Vagina (tissue), 2 donors: ENCODE measurements at places on chromosomes 12 and 14.

- no peak for DNase-seq
Observed at GRCh38 chr14:67768219-67768618, 48.2 kb downstream of the ZFYVE26 start.

DNA sequence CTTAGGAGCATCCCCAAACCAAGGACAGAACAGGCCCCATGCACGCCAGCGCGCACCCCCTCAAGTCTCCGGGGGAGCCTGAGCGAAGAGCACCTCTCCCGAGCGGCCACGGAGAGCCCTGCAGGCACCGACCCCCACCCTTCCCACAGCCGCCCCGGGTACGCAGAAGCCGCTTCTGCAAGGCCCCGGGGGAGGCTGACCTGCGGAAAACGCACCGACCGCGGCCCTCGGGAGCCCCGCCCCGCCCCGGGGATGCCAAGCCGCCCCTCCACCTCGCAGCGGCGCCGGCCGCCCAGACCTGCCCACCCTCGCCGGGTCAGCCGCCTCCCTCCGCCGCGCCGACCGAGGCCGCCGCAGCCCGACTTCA, 385 bp downstream of the CAPRIN2 start:
- DNase-seq = no peak

DNA sequence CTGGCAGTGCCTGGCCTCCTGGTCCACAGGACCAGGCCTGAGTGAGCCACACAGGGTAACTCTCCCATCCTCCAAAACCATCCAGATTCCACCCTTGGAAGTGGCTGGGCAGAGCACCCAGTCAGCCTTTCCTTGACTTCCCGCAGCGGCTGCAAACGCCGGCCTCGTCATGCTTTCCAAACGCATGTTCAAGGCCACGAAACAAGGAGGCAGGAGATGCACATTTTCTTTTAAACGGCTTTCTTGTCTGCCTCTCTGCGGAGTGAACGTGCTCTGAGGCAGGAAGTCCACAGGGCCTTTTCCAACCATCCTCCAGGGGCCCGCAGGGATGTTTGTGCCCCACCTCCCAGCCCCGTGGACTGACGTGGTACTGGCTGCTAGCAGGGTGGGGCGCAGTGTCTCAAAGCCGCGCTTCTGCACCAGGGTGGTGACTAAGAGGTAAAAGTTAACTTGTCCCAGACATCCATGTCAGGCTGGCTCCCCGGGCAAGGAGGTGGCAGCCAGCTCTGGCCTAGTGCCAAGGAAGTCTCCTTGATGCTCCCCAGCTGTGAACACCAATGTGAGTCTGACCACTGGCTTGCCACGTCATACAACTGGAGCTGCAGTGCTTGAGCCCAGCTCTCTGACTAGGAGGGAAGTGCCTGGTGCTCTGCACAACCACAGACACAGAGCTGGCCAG, 45.0 kb downstream of the KCNA5 start:
- no peak for DNase-seq

- DNase-seq = no peak
Observed at GRCh38 chr12:32217354-32218310, 111.0 kb downstream of the BICD1 start.

DNA sequence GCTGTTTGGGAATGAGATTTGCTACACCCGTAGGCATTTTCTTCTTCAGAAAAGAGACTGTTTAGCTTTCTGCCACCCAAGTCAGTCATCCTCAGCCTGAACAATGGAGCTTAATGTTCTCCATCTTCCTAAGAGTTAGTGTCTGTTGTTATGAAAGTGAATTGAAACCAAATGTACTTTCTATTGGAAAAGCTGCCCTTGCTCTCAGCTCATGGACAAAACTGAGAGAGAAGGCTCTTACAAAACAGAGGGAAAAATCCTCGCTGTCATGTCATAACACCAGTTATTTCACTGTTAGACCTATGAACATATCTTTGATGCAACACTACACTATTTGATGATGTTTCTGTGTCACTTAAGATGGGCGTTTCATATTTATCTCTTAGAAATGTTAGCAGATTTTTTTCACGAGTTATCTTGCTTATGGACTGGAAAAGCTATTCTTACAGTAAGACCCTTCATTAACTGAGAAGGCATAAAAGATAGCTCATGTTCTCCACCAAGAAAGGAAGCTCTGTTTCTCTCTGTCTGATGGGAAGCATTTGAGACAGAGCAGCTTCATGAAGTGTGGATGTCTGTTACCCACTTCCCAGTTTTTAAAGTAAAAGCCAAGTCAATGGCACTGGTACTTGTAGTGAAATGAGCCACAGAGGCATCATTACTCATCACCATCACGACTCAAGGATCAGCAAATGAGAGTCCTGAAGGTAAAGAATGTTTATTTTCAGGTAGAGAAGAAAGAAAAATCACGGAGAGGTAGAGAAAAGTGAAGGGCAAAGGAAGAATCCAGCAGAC, 483.9 kb downstream of the ZFP36L1 start:
- DNase-seq = no peak

DNA sequence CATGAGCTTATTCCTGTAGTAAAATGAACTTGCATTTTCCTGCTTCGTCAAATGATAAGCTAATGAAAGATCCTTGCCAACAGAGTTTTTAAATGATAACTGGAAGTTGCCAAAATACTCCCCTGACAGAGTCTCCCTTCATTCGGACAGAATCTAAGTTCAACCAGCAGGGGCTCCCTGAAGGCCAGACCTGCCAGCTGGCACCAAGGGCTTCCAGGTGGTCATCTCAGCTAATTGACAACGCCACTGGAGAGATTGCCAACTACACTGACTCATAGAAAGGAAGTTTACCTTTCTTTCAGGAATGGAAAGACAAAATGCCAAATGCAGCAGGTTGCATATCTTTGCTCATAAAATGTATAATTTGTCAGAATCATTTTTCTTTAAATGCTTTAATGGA, 462.8 kb downstream of the GXYLT1 start:
- no peak for DNase-seq

GRCh38 chr12:8953773-8954402, 4.4 kb upstream of the M6PR start:
- no peak for DNase-seq

GRCh38 chr14:90406384-90406798, 9.6 kb downstream of the CALM1 start:
- no peak for DNase-seq

- DNase-seq = no peak
Observed at GRCh38 chr12:51056242-51056641, 8.1 kb downstream of the LETMD1 start.

GRCh38 chr12:14841761-14842160, 1.6 kb downstream of the ART4 start:
- no peak for DNase-seq

DNA sequence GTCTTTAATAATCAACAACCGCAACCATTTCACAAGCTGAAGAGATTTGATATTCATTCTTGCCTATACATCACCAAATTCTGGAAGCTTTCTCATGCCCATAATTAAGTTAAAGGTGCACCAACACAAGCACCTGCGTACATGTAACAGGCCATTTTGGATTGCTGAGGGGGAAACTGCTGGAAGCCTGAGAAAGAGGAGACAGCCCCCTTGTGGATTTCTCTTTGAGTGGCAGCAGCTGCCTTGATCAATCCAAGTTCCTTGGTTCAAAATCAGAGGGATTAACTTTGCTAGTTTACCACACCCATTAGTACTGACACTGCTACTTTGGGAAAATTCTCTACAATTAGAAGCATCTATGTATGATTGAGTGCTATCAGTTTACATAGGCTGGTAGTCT, 321.1 kb downstream of the NOVA1 start:
- DNase-seq = no peak

- no peak for DNase-seq
Observed at GRCh38 chr12:52091061-52091460, 11.6 kb downstream of the SMIM41 start.

DNA sequence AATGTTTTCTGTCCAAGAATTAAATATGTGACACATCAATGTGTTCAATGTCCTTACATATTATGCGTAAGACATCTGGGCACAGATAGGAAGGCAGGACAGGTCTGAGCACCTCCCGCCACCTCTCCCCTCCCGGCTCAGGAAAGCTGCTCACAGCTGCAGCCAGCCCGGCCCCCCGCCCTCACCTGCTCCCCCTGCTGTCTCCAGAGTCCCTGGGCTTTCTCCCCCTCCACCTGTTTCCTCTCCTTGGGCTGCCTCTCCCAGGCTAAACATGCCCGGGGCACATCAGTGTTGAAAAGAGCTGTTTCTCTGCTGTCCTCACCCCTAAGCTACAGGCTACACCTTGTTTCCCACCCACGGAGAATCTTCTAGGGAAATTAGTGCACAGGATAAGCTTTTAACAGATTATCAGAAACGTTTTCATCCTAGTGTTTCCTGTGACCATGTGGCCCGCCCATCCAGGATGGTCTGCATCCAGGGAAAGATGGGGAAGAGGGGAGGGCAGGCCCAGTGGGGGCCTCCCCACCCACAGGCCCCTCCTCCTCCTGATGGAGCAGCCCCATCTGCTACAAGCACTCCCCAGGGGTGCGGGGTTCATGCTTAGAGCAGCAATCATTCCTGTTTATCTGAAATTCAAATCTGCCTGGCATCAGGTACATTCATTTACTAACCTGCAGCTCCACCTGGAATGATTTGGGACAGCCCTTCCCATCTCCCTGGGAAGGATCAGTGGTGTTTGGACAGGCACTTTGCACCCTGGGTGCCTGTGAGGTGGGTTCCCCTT, 273.8 kb upstream of the SFSWAP start:
- no peak for DNase-seq

GRCh38 chr12:4974217-4974616, 64.5 kb downstream of the KCNA1 start:
- DNase-seq = no peak

- DNase-seq = no peak
Observed at GRCh38 chr14:92459950-92460421, 53.6 kb upstream of the RIN3 start.

GRCh38 chr12:57182918-57183575, 33.5 kb upstream of the NXPH4 start:
- DNase-seq = no peak

GRCh38 chr14:97538749-97539410, 741.7 kb downstream of the VRK1 start:
- DNase-seq = no peak

- DNase-seq = no peak
Observed at GRCh38 chr12:89838833-89839232, 130.2 kb upstream of the ATP2B1 start.

- DNase-seq = peak; percentile 47
Observed at GRCh38 chr12:102965281-102966155, 8.0 kb downstream of the ASCL1 start.

GRCh38 chr12:45730348-45731189, 1.1 kb downstream of the ARID2 start:
- no peak for DNase-seq
